Panc1 (cell line): ENCODE measurements at places on chromosomes 3 and 15. TPM values are rescaled to one million over a fixed set of nuclear protein-coding genes. Genes with fewer than 3 reads are reported as not detected.

Gene GHSR
- total RNA-seq, result not detected

- no peaks in the 10 kb centered on the region for H3K27me3 ChIP-seq
- no peak overlapping the region for H3K27ac ChIP-seq
- no peak overlapping the region for H3K4me3 ChIP-seq
- H3K36me3 ChIP-seq, result no peaks in the 10 kb centered on the region
- no peak for DNase-seq
- no peaks in the 10 kb centered on the region for H3K4me1 ChIP-seq
Measured at GRCh38 chr3:187334904-187335303, 33.3 kb upstream of the RTP4 start.

GRCh38 chr3:158120330-158120729 lies 10.4 kb downstream of the RSRC1 start:
- no peaks in the 10 kb centered on the region for H3K4me1 ChIP-seq
- H3K36me3 ChIP-seq, result no peaks in the 10 kb centered on the region
- no peak for DNase-seq
- no peaks in the 10 kb centered on the region for H3K27me3 ChIP-seq

Gene TSEN2
- 22.0 TPM for total RNA-seq

DNA sequence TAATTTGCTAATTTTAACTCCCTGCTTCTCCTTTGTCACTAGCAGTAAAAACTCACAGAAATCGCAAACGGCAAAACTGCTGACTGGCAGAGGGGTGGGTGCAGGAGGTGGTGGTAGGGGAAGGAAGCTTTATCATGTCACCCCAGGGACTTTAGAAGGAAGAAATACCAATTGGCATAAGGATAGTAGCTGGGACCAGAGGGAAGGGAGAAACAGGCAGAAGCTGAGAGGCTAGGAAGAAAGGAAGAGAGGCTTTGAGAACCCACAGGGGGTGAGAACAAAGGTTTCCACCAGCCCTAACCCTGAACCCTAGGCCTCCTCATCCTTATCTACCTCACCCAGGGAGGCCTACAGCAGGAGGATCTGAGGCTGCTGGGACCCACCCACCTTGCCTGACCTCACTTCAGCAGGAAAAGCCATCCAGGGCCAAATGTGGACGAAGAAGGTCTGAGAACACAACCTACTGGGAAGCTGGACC lies 10.7 kb downstream of the ITGB5 start:
- no peaks in the 10 kb centered on the region for H3K27me3 ChIP-seq
- H3K36me3 ChIP-seq, result 0 out of 2 replicates have a peak, but pooled peaks cover 5% of the 10 kb centered on the region
- no peak for DNase-seq

DNA sequence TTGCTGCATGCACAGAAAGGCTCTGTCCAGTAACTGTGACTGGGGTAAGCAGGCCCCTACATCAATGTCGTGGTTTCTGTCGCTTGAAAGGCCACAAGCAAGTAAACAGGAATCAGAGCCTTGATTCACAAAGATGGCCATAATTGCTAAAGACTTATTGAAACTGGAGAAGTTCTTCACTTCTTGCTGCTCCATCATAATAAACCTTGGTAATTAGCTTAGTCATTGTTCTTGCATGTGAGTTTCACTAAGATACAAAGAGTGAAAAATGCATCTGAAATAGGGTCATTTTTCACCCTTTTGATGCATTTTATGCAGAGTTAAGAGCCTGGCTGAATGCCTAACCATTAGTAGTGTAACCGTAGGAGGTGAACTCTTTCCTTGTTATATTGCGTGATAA lies 3.2 kb downstream of the SEMA6D start:
- H3K27me3 ChIP-seq, result peaks cover 20% of the 10 kb centered on the region
- no peaks in the 10 kb centered on the region for H3K4me1 ChIP-seq
- H3K4me3 ChIP-seq, result no peak overlapping the region
- no peak for DNase-seq
- no peaks in the 10 kb centered on the region for H3K36me3 ChIP-seq

- H3K27ac ChIP-seq, result no peak overlapping the region
- no peak overlapping the region for H3K4me3 ChIP-seq
- DNase-seq, result no peak
- no peaks in the 10 kb centered on the region for H3K27me3 ChIP-seq
Measured at GRCh38 chr15:54840621-54841398, 355.9 kb downstream of the RSL24D1 start.

DNA sequence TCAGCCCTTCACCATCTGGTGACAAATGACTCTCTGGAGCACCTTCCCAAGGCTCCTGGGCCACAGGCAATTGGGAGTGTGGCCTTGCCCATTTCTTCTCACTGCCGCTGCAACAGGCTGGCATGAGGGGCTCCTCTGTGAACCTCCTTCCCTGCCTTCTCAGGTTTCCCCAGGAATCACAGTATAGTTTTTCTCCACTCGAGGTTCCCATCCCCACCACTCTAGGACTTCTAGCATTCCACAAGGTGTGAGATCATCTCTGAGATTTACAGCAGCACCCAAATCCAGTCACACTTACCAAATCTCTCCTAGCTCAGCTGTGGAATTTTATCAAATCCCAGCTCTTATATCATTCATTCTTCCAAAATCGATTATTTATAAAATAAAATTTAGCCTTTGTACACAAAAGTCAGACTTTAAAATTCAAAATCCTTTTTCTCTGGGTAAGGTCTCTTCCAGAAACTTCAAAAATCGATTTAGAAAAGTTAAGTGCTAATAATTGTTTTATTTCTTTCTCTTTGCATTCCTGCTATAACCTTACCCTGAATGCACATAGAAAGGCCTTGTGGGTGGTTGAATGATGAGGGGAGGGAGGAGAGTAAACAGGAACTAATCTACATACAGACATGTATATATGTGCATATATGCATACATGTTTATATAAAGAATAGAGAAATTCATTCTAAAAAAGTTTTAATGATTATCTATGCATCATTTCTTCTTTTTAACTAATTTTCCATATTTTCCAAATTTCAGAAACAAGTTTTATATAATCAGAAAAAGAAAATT lies 18.9 kb upstream of the ATP13A4 start:
- no peaks in the 10 kb centered on the region for H3K36me3 ChIP-seq
- no peaks in the 10 kb centered on the region for H3K4me1 ChIP-seq
- no peak overlapping the region for H3K4me3 ChIP-seq
- DNase-seq, result no peak
- peaks cover 16% of the 10 kb centered on the region for H3K27me3 ChIP-seq
- no peak overlapping the region for H3K27ac ChIP-seq

- H3K36me3 ChIP-seq, result no peaks in the 10 kb centered on the region
- DNase-seq, result no peak
- no peak overlapping the region for H3K4me3 ChIP-seq
- no peaks in the 10 kb centered on the region for H3K27me3 ChIP-seq
Measured at GRCh38 chr3:99858469-99858868, 40.8 kb downstream of the CMSS1 start.

Gene UBA7
- 12.5 TPM for total RNA-seq

Gene WDR82
- 57.9 TPM for total RNA-seq

Gene LAMB2
- total RNA-seq, result 189 TPM

DNA sequence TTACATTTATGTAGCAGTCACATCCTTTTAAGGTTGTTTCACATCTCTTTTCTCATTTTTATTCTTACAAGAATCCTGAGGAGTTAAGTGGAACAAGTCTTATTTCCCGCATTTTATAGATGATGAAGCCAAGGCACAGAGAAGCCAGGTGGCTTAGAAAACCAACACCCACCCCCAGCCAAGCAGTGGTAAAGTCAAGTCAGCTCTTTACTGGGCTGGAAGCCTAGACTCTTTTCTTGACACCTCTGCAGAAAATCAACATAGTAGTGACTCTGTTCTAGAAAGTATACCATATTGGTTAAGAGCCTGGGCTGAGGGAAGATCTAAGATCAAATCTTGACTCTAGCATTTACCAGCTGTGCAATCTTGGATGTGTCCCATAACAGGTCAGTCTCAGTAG lies 195.7 kb downstream of the KCNAB1 start:
- no peak overlapping the region for H3K4me3 ChIP-seq
- H3K4me1 ChIP-seq, result no peaks in the 10 kb centered on the region
- DNase-seq, result no peak
- H3K36me3 ChIP-seq, result no peaks in the 10 kb centered on the region
- H3K27ac ChIP-seq, result no peak overlapping the region

Gene CCR1
- not detected for total RNA-seq

DNA sequence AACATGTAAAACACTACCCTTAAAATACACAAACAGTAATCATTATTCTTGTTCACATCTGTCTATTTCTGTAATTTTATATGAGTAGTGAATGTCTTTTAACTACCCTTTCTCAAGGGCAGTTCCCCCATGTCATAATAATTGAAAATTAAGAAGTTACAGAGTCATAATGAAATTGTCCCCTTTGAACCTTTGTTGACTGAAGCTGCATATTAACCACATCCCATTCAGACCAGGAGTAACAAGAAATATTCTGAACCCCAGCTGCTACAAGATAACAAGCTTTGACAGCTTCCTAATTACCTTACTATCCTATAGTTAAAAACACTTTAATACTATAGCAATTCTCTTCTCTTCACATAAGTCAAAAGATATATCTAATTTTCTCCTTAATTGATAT lies 635.9 kb upstream of the SUCLG2 start:
- no peaks in the 10 kb centered on the region for H3K36me3 ChIP-seq
- no peak overlapping the region for H3K27ac ChIP-seq
- no peaks in the 10 kb centered on the region for H3K4me1 ChIP-seq
- DNase-seq, result no peak
- no peaks in the 10 kb centered on the region for H3K27me3 ChIP-seq

- no peaks in the 10 kb centered on the region for H3K27me3 ChIP-seq
- no peaks in the 10 kb centered on the region for H3K36me3 ChIP-seq
- H3K4me1 ChIP-seq, result peaks cover 12% of the 10 kb centered on the region; the same call in 1 of the 2 replicates
Measured at GRCh38 chr15:57015897-57016296, 97.5 kb downstream of the TCF12 start.

- 0 out of 2 replicates have a peak overlapping the region, but pooled peaks have one; percentile 5 for H3K27ac ChIP-seq
- no peak overlapping the region for H3K4me3 ChIP-seq
- no peaks in the 10 kb centered on the region for H3K27me3 ChIP-seq
- H3K4me1 ChIP-seq, result peaks cover 55% of the 10 kb centered on the region
- no peaks in the 10 kb centered on the region for H3K36me3 ChIP-seq
Measured at GRCh38 chr3:190097617-190098016, 23.1 kb downstream of the P3H2 start.

GRCh38 chr3:46934072-46934471 lies 42.5 kb downstream of the CCDC12 start:
- H3K27me3 ChIP-seq, result no peaks in the 10 kb centered on the region
- H3K4me1 ChIP-seq, result peaks cover 48% of the 10 kb centered on the region
- H3K36me3 ChIP-seq, result no peaks in the 10 kb centered on the region
- no peak overlapping the region for H3K27ac ChIP-seq

Gene GOLGA8Q
- 1.1 TPM for total RNA-seq

DNA sequence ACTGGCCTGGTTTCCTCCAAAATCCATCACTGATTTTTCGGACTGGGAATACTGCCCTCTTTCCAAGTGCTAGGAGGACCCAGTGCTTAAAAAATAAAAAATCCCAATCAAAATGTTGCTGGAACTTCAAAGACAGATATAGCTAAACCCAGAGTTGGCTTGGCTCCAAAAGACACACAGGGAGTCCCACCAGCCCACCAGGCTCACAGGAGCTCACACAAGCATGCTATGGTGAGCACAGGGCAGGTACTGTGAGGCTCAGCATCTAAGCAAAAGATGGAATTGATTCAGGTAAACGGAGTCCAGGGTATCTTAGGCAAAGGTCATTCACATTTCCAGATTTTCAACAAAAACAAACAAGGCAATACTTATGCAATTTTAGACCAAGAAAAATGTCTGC lies 3.7 kb downstream of the TRANK1 start:
- no peak overlapping the region for H3K4me3 ChIP-seq
- DNase-seq, result no peak
- H3K27me3 ChIP-seq, result no peaks in the 10 kb centered on the region
- no peaks in the 10 kb centered on the region for H3K36me3 ChIP-seq

Gene TMCO5A
- not detected for total RNA-seq

DNA sequence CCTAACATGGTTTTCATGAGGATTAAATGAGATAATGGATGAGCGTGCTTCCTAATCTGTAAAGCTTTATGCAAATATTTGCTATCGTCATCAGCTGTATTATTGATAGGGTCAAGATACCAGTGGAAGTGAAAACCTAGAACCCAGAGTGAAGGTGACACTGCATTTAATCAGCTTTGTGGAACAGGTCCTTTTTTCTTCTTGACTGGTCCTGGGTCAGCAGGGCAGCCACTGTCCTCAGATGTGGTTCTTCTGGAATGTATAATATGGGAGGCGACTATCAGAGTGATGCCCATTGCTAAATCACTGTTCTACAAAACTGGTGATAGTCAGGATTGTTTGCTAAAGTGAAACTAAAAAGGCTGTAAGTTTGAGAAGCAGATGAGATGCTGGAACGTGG lies 41.4 kb downstream of the SORD start:
- H3K36me3 ChIP-seq, result no peaks in the 10 kb centered on the region
- no peak overlapping the region for H3K4me3 ChIP-seq

Gene MEGF11
- 0.95 TPM for total RNA-seq

Gene SNAPC5
- total RNA-seq, result 36.4 TPM

Gene LSAMP
- 3.1 TPM for total RNA-seq

GRCh38 chr3:101281521-101282030 lies 38.8 kb downstream of the IMPG2 start:
- no peak overlapping the region for H3K4me3 ChIP-seq
- H3K36me3 ChIP-seq, result no peaks in the 10 kb centered on the region
- H3K4me1 ChIP-seq, result no peaks in the 10 kb centered on the region
- no peak for DNase-seq

Gene SERINC4
- not detected for total RNA-seq

DNA sequence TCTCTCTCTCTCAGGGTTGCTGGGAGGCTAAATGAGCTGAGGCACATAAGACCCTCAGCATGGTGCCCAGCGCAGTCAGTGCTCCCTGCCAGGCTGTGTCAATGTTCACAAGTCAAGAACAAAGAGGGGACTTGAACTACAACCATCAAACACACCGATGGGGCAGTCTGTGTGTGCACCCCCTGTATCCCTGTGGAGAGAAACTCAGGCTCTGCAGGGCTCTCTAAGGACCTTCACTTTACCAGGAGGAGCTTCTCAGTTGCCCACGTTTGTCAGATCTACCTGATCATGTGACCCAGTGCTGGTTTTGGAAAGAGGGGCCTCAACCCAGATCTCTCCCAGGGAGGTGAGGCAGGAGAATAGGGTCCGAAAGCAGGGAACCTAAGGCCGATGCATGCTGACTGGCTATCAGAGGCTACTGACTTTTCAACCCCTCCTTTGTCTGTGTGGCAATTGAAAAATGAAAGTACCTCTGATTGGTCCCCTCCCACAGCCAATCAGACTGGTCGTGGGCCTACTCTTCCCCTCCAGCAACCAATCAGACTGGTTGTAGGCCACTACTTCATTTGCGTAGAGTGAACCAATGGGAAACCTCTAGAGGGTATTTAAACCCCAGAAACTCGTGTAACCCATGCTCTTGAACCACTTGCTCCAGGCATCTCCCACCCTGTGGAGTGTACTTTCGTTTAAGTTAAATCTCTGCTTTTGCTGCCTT lies 34.0 kb downstream of the RHCG start:
- no peaks in the 10 kb centered on the region for H3K36me3 ChIP-seq
- H3K4me1 ChIP-seq, result no peaks in the 10 kb centered on the region
- no peak for DNase-seq
- no peaks in the 10 kb centered on the region for H3K27me3 ChIP-seq
- H3K27ac ChIP-seq, result no peak overlapping the region

Gene PLCB2
- 1.7 TPM for total RNA-seq

Gene GXYLT2
- 6.1 TPM for total RNA-seq
